ENCODE measurements at places on chromosomes 5 and 9.

GRCh38 chr9:89759572-89759971, 154.8 kb downstream of the GADD45G start:
- DNase-seq, result no peak

- no peak for DNase-seq
Measured at GRCh38 chr9:34712140-34712539, 2.2 kb upstream of the CCL21 start.

- no peak for DNase-seq
Measured at GRCh38 chr5:74722271-74722670, 37.2 kb downstream of the HEXB start.

DNA sequence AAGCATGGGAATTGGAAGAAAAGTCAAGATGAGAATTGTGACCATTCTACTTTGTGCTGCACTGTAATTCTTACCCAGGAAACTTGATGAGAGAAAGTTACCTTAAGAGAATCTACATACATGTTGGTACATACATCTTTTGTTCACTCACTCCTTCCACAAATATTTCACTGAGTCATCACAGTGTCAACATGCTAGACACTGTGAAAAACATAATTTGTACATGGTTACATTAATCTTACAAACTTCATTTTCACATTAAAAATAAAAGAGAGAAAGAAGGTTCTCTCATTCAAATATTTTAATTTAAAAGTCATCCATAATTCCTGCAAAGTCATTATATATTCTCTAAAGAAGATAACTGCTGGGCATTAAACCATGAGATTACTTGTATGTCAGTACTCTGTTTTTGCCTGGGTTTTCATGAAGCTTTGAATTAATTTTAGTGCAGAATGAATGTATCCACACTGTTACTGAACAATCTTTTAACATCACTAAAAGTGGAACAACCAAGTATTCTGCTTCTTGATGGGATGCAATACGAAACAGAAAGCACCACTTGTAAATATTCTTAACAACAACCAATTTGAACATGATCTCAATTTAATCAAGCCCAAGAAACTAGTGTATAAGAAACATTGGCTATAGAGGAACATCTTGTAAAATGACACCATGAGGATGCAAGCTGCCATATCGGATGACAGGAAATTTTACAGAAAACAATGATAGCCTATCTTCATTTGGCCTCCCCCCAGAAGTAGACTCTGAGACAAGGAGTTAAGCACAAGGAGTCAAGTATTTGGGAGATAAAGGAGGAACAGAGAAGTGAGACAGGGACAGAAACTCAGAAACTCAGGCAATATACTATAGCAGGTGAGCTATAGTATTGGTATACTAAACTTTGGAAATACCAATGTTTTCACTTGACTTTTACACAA, 28.4 kb downstream of the ERP44 start:
- DNase-seq, result no peak

DNA sequence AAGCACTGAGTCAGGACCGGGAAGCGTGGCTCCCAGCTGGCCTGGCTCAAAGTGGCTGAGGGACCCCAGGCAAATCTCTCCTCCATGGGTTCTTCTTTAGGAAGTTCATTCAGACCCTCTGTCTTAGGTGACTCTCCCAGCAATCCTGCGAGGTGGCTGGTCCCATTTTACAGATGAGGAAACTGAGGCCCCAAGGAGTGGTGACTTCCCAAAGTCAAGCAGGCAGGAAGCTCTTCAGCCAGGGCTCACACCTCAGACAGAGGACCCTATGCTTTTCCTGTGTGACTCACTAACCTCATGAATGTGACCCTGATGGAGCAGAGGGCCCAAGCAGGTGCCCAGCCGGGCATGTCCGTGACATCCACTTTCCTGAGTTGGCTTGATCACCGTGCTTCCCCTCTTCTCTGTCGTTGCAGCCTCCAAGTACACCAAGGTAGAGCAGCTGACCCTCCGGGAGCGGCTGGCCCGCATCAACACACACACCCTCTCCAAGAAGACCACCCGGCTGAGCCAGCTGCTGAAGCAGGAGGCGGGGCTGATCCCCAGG, 36.5 kb downstream of the ARHGEF37 start:
- no peak for DNase-seq

- no peak for DNase-seq
Measured at GRCh38 chr5:7271435-7272084, 124.4 kb upstream of the ADCY2 start.

GRCh38 chr5:17882760-17883488, 248.7 kb downstream of the TAF11L14 start:
- peak; percentile 66 for DNase-seq

DNA sequence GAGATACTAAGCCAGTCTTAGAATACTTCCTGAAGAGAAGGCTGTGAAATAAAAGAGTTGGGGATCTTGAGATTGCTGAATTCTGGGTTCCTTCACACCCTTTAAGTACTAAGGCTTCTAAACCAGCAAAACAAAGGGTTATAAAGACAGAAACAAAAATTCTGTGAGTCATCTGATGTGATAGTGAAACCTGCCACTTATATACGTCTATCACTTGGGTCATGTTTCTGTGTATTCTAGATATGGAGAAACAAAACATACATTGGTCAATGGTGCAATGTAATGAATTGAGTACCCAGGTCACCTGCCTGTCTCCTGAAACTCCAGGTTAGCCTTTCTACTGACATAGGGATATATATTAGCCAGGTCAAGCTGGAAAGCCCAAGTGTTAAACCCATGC, 319.3 kb upstream of the GRAMD2B start:
- DNase-seq, result no peak

DNA sequence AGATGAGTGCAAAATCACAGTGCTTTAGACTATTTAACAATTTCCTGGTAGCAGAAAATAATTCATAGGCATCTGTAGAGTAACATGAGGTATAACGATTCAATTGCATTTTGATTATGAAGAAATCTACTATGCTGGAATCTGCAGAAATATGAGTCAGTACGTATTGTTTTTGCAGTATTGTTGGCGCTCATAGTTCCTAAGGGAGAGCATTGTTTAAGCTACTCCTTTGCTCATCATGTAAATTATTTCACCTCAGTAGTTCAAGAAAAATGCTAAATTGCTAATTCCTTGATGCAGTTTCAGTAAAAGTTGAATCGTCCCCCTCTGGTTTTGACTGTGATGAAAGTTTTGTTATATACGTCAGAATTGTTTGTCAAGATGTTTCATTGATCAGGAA, 458.4 kb downstream of the HINT1 start:
- DNase-seq, result no peak

DNA sequence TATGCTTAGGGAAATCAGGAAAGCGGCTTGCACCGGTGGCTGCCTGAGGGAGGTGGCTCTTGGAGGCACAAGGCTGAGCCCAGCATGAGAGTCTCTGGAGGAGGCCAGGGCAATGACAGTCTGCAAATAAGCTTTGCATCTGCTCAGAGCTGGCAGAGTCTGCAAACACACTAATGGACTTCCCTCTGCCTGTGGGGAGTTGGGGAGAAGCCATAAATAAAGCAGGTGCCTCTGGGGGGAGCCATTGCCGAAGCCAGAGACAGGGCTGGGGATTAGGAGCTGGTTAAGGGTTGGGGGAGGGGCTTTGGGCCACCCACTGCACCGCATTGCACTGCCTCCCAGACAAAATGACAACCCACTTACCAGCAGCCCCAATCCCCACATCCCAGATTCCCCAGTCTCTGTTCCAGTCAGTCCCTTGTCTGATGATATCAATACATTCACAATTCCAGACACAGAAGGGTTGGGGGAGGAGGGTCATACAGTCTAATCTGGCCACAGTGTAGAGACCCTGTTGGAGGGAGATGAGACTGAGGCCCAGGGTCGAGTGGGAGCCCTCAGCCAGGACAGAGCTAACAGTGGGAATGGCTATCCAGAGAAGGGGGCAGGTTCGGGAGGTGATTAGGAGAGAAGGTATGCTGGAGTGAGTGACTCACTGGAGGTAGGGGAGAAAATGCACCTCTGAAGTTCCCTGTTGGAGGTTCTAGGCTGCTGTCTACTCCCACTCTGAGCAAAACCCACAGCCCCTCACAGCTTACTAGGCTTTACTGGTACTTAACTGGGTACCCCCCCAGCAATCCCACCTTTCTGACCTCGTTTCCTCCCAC, 53.7 kb downstream of the PAX5 start:
- no peak for DNase-seq

DNA sequence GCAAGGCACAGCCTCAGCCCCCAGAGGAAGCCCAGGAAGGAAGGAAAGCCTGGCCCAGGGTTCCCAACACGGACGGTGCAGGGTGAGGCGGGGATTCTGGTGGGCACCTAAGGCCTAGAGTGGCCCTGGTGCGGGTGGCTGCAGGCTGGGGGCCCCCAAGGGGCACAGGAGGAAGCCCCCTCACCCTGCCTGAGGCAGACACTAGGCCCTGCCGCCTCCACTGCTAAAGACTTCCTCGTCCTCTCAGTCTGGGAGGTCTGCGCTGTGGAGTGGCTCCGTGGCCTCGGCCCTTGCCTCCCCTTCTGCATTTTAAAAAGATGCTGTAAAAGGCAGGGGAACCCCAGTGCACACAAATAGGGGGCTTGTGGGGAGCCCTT, 3.4 kb downstream of the SLC9A3 start:
- no peak for DNase-seq

GRCh38 chr5:124000538-124000937, 488.6 kb downstream of the CSNK1G3 start:
- no peak for DNase-seq

DNA sequence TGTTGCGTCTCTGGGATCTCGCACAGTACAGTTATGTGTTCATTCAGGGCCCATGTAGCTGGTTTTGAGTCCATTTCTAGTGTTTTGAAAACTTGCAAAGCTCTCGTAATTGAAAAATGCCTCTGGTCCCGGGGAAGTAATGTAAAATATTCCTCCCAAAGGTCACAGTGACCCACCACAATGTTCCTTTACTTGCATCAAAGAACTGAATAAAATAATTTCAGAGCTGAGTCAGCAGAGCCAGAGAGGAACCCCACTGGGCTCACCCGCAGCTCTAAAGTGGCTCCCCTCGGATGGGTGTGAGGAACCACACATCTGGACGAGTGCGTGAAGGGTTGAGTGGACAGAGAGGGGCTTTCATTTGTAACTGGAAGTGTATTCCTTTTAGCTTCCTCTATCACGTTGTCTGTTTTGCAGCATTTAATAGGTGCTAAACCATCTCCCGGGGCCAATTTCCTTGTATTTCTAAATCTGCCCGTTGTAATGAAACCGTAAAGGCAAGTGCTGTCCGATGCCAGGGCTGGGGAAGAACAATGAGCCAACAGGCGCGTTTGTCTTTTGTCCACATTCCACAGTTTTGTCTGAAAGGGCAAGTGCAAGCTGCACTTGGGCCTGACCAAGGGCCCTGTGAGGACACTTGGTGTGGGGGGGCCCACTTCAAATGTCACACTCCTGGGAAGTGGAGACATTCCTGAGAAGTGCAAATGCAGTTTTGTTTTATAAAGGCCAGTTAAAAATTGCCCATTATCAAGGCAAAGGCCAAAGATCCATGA, 29.9 kb downstream of the COL5A1 start:
- no peak for DNase-seq

- no peak for DNase-seq
Measured at GRCh38 chr9:137110147-137110910, 4.2 kb downstream of the DPP7 start.

DNA sequence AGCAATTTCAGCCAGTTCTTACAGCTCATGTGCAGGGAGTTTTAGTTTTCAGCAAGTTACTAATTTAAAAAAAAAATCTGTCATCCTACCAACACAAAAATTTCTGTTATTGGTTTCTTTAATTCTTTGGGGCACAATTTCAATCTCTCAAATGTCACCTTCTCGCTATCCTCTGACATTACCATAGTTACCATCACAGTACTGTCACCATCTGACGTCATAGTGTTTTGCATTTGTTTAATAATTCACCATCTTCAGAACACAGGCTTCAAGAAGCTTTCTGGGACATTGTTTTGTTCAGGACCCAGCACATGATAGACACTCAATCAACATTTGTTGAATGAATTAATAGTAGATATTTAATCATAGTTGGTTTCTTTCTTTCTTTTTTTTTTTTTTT, 155.1 kb downstream of the PDZD2 start:
- no peak for DNase-seq

GRCh38 chr9:132602207-132602606, 19.8 kb downstream of the BARHL1 start:
- no peak for DNase-seq

DNA sequence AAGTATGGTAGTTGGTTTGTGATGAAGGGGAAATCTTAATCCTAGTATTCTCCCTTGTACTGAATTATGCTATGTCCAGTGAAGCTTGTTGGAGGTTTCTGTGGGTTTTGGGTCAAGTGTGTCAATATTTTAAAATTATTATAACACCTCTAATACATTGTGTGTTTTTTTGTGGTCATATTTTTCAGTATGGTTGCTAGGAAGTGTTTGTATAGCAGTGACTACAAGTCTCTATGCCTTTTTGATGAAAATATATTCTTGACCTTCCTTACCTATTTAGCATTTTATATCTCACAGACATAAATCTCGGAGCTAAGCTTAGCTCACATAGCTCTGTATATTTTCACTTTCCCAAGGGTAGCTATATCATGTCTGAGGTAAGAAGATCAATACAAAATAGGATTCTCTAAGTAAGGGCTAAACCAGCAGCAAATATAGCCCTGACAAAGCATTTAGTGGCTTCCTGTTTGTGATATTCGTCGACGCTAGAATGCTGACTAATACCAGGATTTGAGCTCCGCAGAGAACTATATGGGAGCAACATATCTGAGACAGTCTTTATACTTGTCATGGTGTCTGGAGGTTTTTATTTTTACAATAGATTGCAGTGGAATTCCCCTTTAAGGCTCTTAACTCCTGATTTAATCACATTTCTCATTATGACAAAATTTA, 82.3 kb downstream of the MACIR start:
- DNase-seq, result no peak

GRCh38 chr5:147223948-147224791, 10.7 kb upstream of the STK32A start:
- peak; percentile 18 for DNase-seq

GRCh38 chr5:6181871-6182270, 196.5 kb downstream of the MED10 start:
- no peak for DNase-seq

DNA sequence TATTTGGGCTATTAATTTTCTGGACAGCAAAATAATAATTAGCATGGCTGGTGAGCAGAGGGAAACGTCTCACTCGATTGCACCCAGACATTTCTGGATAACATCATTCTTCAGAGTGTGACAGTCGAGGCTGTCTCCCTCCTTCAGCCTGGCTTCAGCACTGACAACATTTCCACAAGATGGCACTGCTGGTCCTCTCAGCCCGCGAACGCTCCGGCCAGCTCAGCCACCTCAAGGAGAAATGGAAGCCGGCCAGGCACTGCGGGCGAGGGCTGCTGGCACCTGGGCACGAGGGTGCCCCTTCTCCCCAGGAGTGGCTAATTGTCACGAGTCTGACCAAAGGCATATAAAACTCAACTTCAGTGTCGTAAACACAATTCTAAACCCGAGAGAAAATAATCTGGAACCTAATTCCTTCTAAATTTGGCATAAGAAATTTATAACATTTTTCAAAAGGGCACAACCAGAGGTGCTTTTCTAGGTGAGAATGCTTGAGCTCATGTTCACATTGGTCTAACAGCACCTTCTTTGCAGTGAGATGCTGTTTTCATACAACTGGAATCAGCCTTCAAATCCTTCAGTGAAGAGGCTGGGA, 65.9 kb downstream of the DAP start:
- peak; percentile 84 for DNase-seq

- DNase-seq, result no peak
Measured at GRCh38 chr9:2839040-2839439, 4.9 kb downstream of the PUM3 start.

- DNase-seq, result no peak
Measured at GRCh38 chr5:129172580-129172979, 78.0 kb downstream of the ISOC1 start.

Data from LoVo (cell line).